ENCODE measurements at places on chromosomes 4 and X.

DNA sequence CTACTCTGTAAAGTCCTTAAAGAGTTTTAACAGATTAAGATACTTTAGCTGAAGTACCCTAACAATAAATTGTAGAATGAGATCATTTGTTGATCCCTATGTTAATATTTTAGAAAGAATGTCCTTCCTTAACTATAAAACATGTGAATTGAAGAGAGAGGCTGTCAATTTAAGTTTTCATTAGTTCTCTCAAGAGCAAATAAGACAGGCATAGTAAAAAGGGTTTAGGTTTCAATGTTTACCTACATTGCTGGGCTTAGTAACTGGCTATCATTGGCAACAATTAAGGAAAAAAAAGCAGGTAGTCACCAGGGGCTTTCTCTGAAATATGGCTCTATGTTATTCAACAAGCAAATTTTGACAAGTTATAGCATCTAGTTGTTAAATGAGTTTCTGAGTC lies 91.5 kb downstream of the ATRX start:
- DNase-seq = no peak

DNA sequence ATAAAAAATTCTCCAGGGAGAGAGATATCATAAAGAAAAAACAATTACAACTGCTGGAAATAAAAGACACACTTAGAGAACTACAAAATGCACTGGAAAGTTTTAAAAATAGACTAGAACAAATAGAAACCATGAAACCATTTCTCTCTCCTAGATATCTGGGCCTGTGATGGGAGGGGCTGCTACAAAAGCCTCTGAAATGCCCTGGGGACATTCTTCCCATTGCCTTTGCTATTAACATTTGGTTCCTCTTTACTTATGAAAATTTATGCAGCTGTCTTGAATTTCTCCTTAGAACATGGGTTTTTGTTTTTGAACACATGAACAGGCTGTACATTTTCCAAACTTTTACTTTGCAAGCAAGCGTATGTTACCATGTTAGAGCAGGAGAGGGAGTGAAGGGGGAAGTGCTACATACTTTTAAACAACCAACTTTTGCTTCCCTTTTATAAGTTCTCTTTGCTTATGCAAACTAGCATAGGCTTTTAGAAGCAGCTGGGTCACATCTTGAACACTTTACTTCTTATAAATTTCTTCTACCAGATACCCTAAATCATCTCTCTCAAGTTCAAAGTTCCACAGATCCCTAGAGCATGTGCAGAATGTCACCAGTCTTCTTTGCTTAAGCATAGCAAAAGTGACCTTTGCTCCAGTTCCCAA lies 47.9 kb upstream of the PACRGL start:
- DNase-seq = no peak

DNA sequence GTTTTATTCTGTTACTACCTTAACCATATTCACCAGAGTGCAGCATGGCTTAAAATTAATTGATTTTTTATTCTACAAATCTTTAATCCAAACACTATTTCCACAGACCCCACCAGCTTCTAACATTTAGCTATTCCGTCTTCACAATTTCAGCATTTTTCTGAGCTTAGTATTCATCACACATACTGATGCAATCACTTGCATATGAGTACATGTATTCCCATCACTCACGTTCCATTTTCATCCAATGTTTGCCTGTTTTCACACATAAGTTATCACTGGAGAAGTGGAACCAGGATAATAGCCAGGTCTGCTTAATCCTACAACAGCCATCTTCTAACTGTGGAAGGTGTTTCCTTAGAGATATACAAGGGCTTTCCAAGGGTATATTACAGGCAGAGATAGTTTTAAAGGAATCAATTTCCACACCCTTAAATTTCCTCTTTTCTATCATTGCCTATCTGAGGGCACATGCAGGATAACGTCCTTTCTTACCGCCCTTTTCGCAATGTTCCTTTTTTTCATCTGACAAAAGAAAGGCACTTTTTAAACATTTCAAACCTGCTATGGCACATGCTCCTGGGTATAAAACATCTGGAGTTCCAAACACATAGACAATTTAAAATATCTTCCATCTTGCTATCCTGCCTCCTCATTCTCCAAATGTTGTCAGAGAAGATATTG lies 115.8 kb downstream of the CORIN start:
- no peak for DNase-seq

- no peak for DNase-seq
Observed at GRCh38 chrX:43176686-43177085, 398.7 kb upstream of the PPP1R2C start.

DNA sequence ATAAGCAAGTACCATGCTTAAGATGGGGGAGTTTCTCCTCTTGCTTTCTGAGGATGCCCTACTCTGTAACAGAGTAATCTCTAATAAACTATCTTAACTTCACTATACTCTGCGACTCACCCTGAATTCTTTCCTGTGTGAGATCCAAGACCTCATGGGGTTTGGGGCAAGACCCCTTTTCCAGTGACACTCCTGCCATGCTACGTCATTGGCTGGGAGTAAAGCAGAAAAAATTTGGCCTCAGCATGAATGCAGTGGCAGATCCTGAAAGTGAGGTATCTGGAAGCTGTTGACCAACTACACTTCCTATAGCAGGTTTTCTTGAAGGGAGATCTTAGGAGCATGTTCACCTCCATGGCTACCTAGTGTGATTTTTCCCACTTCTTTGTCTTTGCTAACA lies 109.1 kb upstream of the MED14 start:
- DNase-seq = no peak

DNA sequence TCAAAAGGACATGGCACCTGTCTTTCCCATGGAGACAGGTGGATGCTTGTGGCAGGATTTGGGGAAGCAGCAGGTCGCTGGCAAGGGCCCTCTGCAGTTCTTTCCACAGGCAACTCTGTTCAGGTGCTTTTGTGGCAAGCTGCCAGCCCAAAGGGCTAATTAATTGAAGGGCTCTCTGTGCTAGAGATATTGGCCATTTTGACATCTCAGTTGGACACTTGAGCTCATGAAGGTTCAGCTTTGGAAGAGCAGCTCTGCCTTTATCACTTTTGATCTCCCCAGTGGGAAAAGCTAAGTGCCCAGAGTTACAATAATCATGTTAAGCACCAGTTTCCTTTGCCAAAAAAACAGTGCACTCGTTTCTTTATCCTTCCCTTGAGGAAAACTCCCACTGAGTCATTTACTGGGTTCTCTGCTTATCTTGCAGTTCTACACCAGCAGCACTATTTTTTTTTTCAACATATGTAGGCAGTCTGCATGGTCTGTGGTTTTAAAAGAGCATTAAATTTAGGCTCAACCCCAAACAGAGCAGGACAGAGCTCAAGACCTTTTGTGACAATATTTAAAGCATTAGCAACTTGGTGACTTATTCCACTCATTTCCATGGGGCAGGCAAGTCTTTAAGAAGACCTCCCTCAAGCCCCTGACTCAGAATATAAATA lies 336.4 kb upstream of the RASGEF1B start:
- no peak for DNase-seq

DNA sequence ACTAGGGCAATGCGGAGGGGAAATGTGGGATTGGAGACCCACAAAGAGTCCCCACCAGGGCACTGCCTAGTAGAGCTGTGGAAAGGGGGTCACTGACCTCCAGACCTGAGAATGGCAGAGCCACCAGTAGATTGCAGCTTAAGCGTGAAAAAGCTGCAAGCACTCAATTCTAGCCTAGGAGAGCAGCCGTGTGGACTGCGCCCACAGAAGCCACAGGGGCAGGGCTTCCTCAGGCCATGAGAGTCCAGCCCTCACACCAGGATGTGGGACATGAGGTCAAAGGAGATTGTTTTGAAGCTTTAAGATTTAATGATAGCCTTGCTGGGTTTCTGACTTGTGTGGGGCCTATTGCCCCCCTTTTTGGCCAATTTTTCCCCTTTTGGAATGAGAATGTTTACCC lies 379.0 kb downstream of the INPP4B start:
- no peak for DNase-seq

GRCh38 chrX:7444967-7445366 lies 297.0 kb upstream of the PUDP start:
- DNase-seq = no peak

- DNase-seq = no peak
Observed at GRCh38 chrX:50072110-50072509, 128.7 kb downstream of the AKAP4 start.

GRCh38 chrX:25226151-25226550 lies 210.4 kb upstream of the ARX start:
- no peak for DNase-seq

DNA sequence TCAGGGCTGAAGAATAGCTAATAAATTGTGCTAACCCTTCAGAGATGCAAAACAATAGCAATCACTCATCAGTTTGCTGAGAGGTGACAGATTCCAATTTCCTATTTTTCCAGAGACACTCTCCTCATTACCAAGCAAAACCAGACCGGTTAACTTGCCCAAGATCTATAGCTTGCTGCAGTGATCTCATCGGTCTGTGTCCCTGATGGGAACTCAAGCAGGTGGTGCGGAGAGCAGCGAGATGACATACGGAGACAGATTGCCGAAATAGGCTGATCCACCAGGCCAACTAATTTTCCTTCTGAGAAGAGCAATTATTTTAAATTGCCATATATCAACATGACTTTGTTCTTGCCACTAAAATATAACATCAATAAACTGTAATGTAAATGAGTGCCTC lies 10.5 kb upstream of the DCHS2 start:
- DNase-seq = no peak

DNA sequence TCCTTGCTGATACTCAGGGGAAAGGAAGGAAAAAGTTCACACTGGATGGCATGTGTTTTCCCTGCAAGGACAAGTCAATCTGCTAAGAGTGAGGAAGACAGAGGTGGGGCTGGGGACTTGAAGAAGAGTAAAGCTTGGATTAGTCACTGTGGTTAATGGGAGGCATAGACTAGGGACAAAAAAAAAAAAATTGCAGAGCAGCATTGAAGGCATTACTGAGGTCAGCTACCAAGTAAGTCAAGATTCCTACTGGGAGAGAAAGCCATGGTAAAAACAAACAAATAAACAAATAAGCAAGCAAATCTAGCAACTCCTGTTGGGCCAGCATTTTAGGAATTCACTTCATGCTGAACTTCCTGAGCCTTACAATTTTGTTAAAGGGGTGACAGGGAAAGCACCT lies 58.2 kb upstream of the GPC4 start:
- no peak for DNase-seq

GRCh38 chr4:8188743-8189550 lies 10.1 kb upstream of the SH3TC1 start:
- DNase-seq = no peak

- no peak for DNase-seq
Observed at GRCh38 chr4:10347281-10347795, 109.9 kb downstream of the ZNF518B start.

GRCh38 chrX:65127842-65128241 lies 151.6 kb upstream of the ZC4H2 start:
- peak; percentile 19 for DNase-seq

- no peak for DNase-seq
Observed at GRCh38 chrX:136019226-136019625, 34.0 kb downstream of the SLC9A6 start.

DNA sequence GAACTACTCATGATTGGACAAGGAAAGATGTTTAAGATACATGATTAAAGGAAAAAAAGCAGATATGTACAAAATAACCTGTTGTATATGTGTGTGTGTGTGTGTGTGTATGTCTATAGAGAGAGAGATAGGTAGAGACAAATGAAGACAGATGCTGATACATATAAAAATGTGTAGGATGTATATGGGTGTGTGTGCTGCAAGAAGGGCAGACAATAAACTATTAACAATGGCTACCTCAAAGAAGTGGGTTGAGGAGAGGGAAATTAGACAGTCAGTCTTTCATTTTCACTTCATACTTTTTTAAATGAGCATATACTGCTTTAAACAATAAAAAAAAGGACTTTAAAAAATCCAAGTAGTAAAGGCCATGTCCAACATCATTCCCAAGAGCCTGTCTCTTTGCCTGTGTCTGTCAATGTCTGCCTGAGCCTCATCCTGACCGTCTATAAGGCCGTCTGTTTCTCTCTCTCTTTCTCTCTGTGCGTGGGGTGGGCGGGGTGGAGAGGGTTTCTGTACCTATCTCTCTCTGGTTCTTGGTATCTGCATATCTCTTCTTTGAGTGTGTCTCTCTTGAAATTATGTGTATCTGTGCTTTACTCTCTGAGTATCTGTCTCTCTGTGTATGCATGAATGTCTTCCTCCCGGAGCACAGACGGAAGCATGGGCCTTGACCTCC lies 62.8 kb downstream of the LRBA start:
- DNase-seq = no peak

GRCh38 chrX:50103866-50104566 lies 96.8 kb downstream of the AKAP4 start:
- DNase-seq = no peak

DNA sequence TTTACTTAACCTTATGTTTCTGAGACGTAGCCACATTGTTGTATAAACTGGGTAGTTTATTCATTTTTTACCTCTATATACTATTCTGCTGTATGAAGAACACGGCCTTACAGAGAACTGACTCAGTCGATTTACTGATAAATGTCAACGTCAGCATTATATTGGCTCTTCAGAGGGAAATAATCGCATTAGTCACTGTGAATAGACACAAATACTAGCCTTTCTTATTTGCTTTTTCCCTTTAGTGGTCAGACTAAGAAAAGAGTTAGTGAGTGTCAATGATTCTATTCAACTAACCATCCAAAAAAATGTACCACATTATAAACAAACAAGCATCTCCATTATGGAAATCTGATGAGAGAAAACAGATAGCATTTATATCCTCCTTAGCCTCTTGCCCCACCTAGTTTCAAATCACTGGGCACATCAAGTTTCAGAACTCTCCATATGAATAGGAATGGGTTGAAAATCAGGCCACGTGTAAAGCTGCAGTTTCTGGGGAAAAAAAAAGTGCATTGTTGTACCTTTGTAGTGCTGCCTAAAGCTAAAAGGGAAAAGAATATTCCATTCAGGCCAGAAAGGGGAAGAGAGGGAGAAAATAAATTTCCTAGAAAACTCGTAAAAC lies 146.7 kb upstream of the VCX3A start:
- no peak for DNase-seq

- DNase-seq = no peak
Observed at GRCh38 chr4:128660361-128661215, 148.9 kb upstream of the JADE1 start.

DNA sequence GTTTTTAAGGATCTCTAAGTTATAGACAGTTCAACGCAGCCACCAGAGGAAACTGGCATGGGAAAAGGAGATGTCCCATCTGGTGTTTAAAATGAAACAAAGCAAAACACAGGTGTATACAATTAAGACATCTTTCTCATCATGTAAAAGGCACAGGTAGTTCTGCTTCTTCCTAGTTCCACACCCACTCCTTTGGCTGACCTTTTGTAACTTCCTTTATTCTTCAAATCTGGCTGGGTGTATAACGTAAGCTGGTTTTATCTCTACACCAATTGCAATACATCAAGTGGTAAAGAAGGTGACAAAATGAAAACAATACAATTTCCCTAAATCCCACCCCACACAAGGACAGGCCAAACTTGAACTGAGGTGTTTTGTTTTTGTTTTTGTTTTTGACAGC lies 27.3 kb upstream of the FBXW7 start:
- no peak for DNase-seq

Data from right hindlimb (tissue), 1 donor.